ENCODE measurements at places on chromosomes 1 and 21.

GRCh38 chr1:170703591-170703990, 39.7 kb downstream of the PRRX1 start:
- no peak for DNase-seq

DNA sequence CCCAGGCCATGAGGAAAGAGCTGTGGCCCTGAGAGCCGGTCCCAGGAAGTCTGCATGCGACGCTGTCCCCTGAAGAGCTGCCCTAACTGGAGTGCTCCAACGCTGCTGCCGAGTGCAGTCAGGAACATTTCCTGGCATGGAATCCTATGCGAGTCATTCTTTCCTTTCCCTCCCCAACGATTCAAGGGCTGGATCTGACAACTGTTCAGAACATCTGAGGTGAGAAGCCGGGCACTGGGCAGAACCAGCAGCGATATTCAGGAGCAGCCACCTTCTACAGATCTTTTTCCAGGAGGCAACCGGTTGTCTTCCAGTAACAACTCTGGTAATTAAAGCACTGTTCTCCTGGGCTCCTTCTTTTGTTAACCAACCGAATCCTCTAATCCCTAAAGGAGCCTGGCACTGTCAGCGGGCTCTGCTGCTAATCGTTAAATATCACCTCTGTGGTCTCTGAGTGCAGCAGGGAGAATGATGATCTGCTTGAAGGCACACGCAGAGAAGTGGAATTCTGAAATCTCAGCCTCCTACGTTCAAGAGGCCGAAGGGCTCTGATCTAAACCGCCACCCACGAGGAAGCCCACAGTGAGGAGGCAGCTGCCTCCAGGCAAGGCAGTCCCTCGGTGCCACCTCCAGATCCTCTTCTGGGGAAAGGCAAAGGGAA, 55.8 kb downstream of the SLC45A1 start:
- no peak for DNase-seq

- DNase-seq = no peak
Measured at GRCh38 chr1:183893561-183894289, 88.8 kb downstream of the RGL1 start.

DNA sequence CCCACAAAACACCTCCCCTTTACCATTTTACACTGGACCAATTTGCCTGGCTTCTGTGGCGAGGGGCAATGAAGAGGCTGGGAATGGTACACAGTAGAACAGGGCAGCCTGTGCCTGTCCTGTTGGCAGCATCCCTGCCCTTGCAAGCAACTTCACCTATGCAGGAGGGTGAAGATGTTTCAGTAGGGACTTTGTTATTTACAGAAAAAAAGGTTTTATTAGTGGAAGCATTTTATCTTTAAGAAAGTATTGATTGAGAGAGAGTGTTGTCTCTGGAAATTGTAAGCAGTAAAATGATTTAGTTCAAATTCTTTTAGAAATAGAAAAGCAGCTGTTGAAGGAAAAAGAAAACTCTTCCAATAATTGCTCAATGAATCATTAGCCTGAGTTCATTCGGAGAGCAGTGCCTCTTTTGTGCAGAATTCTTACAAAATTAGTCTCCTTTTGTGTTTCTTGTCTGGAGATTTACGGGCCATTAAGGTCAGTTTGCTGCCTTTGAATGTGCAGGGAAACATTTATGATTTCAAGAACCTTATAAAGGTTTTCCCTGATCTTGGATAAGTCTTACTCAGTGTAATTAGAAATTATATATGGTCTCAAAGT, 49.1 kb downstream of the HHAT start:
- no peak for DNase-seq

DNA sequence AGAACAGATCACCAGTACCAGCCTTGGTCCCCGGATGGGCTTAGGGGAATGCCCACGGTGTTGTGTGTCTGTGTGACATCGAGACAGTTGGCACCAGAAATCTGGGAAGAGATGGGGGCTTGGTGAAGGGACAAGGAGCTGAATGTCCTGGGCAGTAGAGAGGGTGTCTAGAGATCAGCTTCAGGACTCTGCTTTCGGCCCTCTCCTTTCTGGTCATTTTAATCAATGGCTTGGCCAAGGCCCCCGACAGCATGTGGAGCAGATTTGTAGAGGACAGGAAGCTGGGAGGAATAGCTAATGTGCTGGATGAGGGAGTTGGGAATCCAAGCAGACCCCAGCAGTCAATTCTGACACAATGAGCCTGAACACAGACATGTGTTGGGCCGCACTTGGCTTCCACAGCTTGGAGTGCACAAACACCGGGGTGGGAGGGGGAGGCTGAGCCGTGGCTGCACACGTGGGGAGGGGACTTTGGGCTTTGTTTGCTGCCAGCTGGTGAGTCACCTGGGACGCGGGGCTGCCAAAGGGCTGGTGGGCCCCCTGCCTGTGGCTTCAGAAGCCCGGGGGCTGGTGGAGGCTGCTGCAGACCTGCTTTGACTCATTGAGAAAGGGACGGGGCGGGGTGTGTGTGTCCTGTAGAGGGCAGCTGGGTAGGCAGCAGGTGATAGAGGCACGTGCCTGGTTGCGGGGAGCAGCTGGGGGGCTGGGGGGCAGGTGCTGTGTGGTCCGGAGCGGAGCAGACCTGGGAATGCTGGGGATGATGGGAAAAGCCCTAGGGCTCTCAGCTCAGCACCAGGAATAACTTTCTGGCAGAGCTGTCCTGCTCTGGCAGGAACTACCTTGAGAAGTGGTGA, 20.9 kb downstream of the SLC1A7 start:
- no peak for DNase-seq

DNA sequence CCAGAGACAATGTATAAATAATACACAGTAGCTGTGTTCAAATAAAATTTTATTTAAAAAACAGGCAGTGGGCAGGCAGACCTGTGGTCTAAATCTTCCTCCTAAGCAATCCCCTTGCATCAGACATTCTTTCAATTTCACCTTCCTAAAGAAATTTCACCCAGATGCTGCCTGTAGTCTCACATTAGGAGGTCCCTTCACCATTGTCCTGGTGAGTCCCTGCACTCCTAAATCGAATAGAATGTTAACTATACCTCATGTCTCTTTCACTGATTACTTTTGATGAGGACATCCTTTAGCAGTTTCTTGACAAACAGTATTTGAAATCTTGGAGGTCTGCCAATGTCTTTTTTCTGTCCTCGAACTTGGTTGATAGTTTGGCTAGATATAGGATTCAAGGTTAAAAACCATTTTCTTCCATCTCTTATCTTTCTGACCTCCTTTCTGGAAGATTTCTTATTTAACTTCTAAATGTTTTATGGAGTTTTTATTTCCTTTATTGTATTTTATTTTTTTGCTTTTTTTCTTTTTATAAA, 77.5 kb downstream of the LPGAT1 start:
- DNase-seq = no peak

DNA sequence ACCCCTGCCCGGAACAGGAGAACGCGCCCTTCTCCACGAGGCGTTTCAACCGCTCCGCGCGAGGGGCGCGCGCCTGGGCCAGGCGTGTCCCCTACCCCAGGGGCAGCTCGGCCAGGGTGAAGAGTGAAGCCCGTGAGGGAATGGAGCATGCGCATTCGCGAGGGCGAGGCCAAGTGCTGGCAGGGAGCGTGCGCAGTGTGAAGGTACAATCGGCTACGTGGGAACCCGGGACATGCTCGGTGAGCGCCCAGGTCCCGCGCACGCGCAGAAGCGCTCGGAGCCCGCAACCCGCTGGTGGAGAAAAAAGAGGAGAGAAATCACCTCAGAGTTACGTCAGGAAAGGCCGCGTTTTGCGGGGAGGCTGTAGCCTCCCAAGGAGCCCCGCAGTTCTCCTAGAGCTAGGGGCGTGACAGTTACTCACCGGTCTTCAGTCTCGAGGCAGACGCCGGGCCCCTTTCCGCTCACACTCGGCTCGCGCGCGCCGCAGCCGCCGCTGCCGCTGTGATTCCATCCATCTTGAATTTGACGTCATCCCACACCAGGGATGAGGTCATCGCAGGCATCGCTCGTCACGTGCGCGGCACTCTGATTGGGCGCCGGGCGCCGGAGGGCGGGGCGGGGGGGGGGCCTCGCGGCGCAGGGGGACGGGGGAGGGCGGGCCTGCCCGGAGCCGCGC, at the start of gene ZBTB21:
TSS of gene ZBTB21 (minus strand) at position 530 of the 676 bp plus-strand sequence. CDS start 16,265 bp downstream, outside the sequence.
- DNase-seq = peak; percentile 74

DNA sequence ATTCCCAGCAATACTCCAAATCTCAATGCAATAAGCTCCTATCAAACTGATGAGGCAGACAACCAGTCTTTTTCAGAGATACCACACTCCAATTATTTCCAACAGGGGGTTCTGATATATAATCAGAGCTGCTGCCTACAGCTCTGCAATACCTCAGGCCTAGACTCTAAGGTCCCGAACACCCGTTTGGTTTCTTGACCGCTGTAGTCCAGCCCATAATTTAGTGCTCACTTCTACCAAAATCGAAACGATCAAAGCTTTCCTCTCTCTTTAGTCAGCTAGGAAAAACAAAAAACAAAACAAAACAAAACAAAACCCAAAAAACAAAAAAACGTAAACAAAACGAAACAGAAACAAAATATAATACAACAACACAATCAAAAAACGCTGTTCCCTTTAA, 453.0 kb downstream of the NEGR1 start:
- no peak for DNase-seq

DNA sequence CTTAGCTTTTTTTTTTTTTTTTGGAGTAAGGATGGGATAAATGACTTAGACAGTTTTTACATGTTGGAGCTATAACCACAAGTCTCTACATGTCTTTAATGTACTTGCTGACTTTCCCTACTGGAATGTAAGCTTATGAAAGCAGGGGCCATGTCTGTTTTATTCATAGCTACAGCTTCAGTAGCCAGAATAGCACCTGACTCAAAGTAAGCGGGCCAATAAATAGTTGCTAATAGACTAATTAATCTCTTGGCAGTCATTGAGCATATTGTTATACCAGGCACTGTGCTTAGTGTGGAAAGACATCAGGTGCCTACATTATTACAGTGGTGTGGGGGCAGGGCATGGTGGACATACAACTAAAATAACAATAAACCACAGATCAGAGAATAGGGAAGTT, 84.4 kb upstream of the HOOK1 start:
- no peak for DNase-seq

- no peak for DNase-seq
Measured at GRCh38 chr1:220528679-220529501, 954 bp downstream of the MARK1 start.

DNA sequence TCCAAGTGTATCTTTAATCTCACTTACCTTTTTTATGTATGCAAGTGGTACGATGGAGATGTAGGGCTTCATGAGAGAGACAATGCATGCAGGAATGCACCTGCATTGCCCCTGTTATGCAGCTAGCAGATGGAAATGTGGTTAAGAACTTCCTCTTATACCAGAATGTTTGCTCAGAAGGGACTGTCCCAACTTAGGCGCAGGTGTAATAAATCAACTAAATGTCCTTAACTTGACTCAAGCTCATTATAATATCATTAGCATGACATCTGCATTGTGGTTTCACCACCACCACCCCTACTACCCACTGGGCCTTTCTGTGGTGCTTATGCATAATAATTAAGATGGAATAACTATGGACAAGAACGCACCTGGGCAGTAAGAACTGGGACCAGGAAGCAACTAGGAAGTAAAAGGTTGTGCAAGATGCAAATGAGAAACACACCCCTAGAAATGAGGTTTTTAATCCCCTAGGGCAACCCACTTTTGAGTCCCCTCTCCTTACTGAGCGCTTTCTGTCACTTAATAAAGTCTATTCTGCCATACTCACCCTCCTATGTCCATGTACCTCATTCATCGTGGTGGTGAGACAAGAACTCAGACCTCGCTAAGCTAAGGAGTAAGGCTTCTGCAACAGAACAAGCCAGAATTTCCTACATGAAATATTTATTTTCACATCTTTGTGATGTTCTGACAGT, 1103.3 kb upstream of the B3GALT2 start:
- no peak for DNase-seq

DNA sequence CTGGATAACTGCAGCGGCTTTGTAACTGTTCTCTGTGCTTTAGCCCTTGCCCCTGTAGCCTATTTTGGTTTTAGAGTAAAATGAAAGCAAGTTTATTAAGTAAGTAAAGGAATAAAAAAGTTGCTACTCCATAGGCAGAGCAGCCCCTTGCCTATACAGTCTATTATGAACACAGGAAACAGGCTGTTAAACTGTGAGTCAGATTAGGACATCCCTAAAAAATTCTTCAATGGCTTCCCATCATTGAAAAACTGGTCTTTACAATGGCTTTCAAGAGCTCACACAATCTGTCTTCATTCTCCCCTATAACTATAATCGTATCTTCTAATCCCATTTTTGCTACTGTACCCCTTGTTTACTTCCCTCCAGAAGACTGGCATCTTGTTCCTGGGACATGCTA, 43.0 kb downstream of the ATG4C start:
- DNase-seq = no peak
